ENCODE measurements at places on chromosomes 7 and 10.

DNA sequence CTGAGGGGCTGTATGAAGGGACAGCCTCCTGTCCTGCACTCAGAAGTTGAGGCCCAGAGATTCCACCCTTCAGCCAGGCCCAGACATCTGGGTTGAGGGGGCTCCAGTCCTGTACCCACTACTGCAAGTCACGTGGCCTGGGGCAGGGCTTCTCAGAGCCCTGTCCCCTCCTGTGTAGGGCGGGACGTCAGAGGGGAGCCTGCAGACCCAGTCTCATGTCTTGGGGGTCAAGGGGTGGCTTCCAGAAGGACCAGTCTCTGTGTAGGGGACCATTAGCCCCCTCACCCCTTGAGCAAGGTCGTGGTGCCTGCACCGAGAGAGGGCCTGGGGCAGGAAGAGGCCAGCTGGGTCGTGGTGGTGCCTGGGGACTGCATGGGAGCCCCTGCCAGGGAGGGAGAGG is 593 bp upstream of the PILRA start:
- peak; percentile 20 for DNase-seq

DNA sequence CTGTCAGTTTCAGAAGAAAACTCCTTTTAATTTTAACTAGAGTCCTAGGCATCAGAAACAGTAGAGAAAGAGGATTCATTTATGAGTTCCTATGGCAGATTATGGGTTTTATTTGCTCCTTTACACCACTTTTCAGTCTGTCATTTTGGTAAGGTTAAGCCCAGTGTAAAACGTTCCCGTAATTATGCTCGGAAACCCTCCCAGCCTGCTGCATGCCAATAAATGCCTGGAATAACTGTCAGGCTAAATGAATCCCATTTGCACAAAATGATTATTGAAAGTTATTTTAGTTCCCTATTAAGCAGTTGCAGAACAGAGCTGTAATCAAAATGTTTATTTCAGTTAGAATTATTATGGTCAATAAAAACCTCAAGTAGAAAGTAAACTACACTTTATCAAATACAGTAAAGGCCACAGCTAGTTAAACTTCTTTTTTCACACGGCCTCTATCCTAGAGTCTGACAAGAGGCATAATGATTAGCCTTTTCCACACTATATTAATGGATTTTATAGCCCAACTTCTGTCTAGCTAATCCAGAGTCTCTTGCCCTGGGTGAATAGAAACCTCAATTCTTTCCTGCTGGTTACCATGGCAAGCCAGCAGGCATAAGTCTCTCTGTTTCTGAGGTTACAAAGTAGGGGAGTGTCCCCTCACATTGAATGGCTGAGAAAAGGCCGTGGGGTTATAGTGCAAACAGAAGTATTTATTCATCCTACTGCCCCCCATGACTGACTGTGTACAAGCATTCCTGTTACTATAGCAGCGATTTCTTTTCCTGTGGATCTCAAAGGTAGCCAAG is 80.8 kb upstream of the NPVF start:
- no peak for DNase-seq

GRCh38 chr10:94677691-94678090 is 5.8 kb upstream of the CYP2C18 start:
- no peak for DNase-seq

- DNase-seq, result no peak
Measured at GRCh38 chr10:49620286-49620810, 6.5 kb downstream of the CHAT start.

GRCh38 chr10:77494327-77494726 is 143.3 kb downstream of the KCNMA1 start:
- no peak for DNase-seq

DNA sequence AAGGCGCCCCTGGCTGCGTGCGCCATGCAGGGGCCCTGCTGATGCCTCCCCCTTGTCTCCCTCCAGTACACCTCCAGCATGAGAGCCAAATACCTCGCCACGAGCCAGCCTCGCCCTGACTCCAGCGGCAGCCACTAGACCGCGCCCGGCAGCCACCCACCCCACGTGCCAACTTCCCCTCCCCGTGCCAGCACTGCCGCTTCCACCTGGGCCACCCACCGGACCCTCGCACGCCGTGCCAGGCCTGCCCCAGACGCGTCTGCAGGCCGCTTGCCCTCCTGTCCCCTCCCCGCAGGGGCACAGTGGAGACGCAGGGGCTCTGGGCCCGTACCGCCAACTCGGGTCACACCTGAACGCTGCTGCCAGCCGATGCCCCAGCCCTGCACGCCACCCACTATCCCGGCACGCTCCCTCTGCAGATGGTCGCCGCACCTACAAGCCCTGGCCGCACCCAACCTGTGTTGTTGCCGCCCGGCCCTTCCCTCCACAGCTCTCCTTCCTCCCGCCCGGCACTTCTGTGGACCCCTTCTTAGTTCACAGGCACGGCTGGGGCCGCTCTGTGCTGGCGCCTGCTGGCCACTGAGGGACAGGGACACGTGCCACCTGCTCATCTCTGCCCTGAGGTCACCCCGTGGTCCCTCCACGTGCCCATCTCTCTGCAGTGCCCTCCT is 26.3 kb upstream of the AMZ1 start:
- no peak for DNase-seq

Measured in B cell (primary cell).